ENCODE measurements at places on chromosomes 4 and X. TPM values are rescaled to one million over a fixed set of nuclear protein-coding genes. Genes with fewer than 3 reads are reported as not detected.

DNA sequence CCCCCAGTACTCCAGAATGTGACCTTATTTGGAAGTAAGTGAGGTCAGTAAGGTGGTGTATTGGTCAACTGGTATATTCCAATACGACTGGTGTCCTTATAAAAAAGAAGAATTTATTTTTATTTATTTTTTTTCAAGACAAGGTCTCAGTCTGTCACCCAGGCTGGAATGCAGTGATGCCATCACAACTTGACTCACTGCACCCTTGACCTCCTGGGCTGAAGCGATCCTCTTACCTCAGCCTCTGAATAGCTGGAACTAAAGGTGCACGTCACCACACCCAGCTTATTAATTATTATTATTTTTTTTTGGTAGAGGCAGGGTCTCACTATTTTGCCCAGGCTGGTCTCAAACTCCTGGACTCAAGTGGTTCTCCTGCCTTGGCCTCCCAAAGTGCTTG lies 115.1 kb upstream of the PITX2 start:
- H3K27me3 ChIP-seq: no peaks in the 10 kb centered on the region
- no peaks in the 10 kb centered on the region for H3K4me1 ChIP-seq
- DNase-seq: no peak
- no peak overlapping the region for H3K4me3 ChIP-seq
- H3K27ac ChIP-seq: no peak overlapping the region

DNA sequence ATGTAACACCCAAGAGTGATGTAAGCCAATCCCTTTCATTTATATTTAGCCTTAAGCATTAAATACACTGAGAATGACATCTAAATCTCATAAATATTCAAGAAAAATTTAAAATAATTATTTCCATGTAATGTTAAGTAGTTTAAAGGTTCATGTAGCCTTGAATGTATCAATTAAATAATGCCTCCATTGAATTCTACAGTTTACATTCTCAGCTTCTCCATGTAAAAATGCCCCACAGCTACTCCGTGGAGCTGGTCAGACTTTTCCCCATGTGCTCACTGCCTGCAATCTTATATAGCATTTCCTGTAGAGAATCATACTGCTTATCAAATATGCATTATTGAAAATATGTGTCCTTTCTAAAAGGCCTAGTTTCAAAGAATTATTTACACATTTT lies 25.4 kb downstream of the AP1S2 start:
- H3K36me3 ChIP-seq: 0 out of 3 replicates have a peak, but pooled peaks cover 8% of the 10 kb centered on the region
- no peak overlapping the region for H3K4me3 ChIP-seq
- DNase-seq: no peak
- no peaks in the 10 kb centered on the region for H3K4me1 ChIP-seq
- no peaks in the 10 kb centered on the region for H3K27me3 ChIP-seq

- peaks cover 79% of the 10 kb centered on the region for H3K36me3 ChIP-seq
- H3K4me3 ChIP-seq: no peak overlapping the region
- no peaks in the 10 kb centered on the region for H3K4me1 ChIP-seq
- H3K27ac ChIP-seq: no peak overlapping the region
These were observed 24.7 kb downstream of the OFD1 start for GRCh38 chrX:13759152-13759718.

- DNase-seq: no peak
- no peak overlapping the region for H3K4me3 ChIP-seq
- H3K4me1 ChIP-seq: no peaks in the 10 kb centered on the region
- no peaks in the 10 kb centered on the region for H3K36me3 ChIP-seq
- H3K27me3 ChIP-seq: no peaks in the 10 kb centered on the region
- H3K27ac ChIP-seq: no peak overlapping the region
These were observed 50.3 kb downstream of the GASK1B start for GRCh38 chr4:158122501-158122900.

GRCh38 chr4:85358831-85359230 lies 116.1 kb upstream of the ARHGAP24 start:
- no peak overlapping the region for H3K4me3 ChIP-seq
- DNase-seq: no peak
- no peaks in the 10 kb centered on the region for H3K36me3 ChIP-seq

DNA sequence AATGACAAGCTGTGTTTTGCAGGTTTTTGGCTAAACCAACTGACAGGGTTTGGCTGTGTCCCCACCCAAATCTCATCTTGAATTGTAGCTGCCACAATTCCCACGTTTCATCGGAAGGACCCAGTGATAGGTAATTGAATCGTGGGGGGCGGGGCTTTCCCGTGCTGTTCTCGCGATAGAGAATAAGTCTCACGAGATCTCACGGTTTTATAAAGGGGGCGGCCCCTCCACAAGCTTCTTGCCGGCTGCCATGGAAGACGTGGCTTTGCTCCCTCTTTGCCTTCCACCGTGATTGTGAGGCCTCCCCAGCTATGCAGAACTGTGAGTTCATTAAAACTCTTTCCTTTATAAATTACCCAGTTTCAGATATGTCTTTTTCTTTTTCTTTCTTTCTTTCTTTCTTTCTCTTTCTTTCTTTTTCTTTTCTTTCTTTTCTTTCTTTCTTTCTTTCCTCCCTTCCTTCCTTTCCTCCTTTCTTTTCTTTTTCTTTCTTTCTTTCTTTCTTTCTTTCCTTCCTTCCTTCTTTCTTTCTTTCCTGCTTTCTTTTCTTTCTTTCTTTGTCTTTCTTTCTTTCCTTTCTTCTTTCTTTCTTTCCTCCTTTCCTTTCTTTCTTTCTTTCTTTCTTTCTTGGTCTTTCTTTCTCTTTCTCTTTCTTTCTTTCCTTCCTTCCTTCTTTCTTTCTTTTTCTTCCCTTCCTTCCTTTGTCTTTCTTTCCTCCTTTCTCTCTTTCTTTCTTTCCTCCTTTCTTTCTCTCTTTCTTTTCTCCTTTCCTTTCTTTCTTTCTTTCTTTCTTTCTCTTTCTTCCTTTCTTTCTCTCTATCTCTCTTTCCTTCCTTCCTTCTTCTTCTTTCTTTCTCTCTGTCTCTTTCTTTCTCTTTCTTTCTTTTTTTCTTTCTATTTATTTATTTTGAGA lies 54.8 kb downstream of the SHOX start:
- H3K36me3 ChIP-seq: no peaks in the 10 kb centered on the region
- no peaks in the 10 kb centered on the region for H3K4me1 ChIP-seq
- no peak overlapping the region for H3K4me3 ChIP-seq

DNA sequence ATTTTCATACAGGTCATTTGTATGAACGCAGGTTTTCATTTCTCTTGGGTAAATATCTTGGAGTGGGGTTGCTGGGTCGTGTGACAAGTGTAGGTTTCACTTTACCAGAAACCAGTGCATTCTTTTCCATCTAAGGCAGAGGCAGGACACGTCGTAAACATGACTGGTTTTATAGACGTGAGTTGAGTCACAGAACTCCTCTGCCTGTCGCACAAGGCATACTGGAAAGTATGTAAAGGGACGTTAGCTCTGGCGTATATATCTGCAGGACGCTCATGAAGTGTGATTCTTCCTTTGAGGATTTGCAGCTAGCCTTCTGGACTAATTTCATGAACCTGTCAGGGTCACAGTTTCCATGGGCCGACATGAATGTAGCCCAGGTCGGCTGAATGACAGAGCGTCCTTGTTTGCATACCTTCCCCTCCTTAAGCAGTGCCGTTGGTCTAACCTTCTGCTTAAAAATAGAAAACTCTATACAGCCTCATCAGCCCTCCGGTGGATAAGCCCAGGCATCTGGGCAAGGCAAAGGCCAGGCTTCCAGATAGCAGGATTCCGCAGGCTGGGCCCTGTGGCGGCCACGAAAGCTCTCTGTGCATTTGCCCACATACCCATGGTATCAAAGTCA lies 106.0 kb downstream of the GPR143 start:
- H3K27me3 ChIP-seq: no peaks in the 10 kb centered on the region
- DNase-seq: no peak
- no peaks in the 10 kb centered on the region for H3K4me1 ChIP-seq
- no peak overlapping the region for H3K27ac ChIP-seq
- no peak overlapping the region for H3K4me3 ChIP-seq

DNA sequence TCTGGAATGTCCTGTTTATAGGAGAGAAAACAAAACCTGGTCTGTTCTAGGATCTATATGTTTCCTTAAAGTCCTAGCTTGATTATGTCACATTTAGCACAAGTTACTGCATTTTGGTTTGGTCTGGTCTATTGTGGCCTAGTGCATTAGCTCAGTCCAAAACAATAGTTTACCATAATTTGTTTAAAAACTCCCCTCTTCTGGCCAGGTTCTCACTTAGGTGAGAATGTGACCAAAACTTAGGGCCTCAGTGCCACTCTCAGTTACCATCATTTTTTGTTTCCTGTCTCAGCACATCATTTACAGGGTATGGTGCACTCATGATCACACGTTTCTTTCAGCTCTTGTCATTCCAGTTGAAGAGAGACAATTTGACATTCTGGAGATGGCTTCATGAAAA lies 378.5 kb downstream of the KLHL4 start:
- H3K36me3 ChIP-seq: no peaks in the 10 kb centered on the region
- no peak for DNase-seq
- H3K4me3 ChIP-seq: no peak overlapping the region
- no peak overlapping the region for H3K27ac ChIP-seq
- no peaks in the 10 kb centered on the region for H3K27me3 ChIP-seq
- H3K4me1 ChIP-seq: no peaks in the 10 kb centered on the region

- H3K36me3 ChIP-seq: peaks cover 3% of the 10 kb centered on the region
- H3K4me3 ChIP-seq: no peak overlapping the region
- DNase-seq: no peak
- no peaks in the 10 kb centered on the region for H3K27me3 ChIP-seq
- H3K4me1 ChIP-seq: no peaks in the 10 kb centered on the region
These were observed 619 bp upstream of the MPC1L start for GRCh38 chrX:40622479-40623138.

GRCh38 chr4:2743518-2744445 lies 12.4 kb downstream of the TNIP2 start:
- peaks cover 66% of the 10 kb centered on the region for H3K36me3 ChIP-seq
- no peaks in the 10 kb centered on the region for H3K27me3 ChIP-seq
- H3K4me1 ChIP-seq: peaks cover 14% of the 10 kb centered on the region
- H3K4me3 ChIP-seq: no peak overlapping the region

DNA sequence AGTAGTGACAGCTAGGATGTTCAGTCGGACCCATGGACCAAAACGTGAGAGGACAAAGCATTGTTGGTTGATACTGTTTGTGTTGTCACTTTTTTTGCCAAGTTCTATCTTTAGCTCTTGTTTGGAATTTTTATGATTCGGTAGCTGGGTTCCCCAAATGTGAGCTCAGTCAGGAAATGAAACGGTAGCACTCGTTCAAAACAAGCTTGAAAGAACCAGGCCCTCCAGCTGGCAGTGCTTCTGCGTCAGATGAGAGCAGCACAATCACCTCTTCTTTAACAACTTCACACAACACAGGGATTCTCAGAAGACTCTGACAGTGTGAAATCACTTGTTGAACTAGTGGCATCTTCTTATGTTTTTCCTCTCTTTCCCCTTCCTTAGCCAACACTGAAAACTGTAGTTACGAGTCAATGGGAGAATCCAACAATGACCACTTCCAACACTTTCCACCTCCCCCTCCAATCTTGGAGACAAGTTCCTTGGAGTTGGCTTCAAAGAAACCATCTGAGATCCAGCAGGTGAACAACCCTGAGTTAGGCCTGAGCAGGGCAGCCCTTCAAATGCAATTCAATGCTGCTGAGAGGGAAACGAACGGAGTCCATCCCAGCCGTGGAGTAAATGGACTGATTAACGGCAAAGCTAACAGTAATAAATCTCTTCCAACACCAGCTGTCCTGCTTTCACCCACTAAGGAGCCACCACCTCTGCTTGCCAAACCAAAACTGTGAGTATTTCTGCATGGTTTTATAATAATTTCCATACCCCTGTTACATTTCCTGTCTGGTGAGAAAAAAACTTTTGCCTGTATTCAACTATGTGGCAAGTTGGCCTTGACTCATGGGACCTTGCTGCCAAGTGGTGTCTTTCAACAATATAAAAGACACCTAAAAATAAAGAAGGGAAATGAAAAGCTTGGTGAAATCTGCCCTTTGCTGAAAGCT lies 214.6 kb downstream of the PALLD start:
- no peak overlapping the region for H3K4me3 ChIP-seq
- no peak for DNase-seq
- no peaks in the 10 kb centered on the region for H3K4me1 ChIP-seq

GRCh38 chrX:14913241-14913640 lies 40.0 kb downstream of the MOSPD2 start:
- no peak overlapping the region for H3K27ac ChIP-seq
- H3K4me3 ChIP-seq: no peak overlapping the region
- no peak for DNase-seq
- peaks cover 41% of the 10 kb centered on the region for H3K36me3 ChIP-seq
- no peaks in the 10 kb centered on the region for H3K27me3 ChIP-seq
- no peaks in the 10 kb centered on the region for H3K4me1 ChIP-seq

DNA sequence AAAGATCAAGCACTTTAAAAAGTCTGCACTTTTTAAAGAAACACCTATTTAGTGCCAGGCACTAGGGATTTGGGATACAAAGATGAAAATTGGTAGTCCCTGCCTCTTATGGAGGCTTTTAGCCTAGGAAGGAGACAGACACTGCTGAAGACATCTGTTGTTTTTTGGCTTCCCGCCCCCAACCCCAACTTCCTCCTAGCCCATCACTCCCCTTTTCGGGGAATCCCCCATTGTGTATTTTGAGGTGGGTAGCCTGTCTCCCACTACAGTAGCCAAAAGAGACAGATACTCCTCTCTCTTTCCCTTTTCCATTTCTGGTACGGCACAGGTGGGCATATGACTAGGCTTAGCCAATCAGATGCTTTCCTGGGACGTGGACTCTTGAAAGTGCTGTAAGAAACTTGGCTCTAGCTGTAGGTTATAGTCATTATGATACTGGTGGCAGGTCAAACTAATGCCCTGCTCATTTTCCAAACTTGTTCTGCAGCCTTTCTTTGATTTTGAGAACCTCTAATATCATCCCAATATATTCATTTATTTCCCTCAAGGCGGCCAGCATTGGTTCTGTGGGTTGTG lies 194.6 kb upstream of the RBPJ start:
- no peak for DNase-seq
- peaks cover 4% of the 10 kb centered on the region for H3K27me3 ChIP-seq
- no peaks in the 10 kb centered on the region for H3K36me3 ChIP-seq

- H3K36me3 ChIP-seq: peaks cover 28% of the 10 kb centered on the region
- DNase-seq: peak; percentile 75
- no peaks in the 10 kb centered on the region for H3K27me3 ChIP-seq
- peak overlapping the region; percentile 83 for H3K4me3 ChIP-seq
- peaks cover 34% of the 10 kb centered on the region for H3K4me1 ChIP-seq
- peak overlapping the region; percentile 65 for H3K27ac ChIP-seq
These were observed 2.1 kb downstream of the LEF1 start for GRCh38 chr4:108166441-108167315.

DNA sequence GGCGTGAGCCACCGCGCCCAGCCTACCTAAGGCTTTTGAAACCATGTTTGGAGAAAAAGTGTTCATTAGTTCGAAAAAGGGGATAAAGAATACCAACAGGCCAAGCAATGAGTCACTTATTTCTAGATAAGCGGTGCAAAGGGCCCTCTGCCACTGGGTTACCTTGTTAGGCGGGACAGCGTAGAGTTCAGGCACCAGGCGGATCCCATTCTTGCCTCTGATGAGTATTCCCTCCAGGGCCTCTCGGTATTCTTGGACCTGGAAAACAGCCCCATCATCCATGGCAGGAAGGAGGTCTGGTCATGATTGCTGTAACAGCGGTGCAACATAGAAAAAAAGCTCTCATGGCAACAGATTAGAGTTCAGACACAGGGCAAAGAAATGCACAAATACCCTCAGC lies 48.0 kb downstream of the PHKA2 start:
- no peak for DNase-seq
- no peaks in the 10 kb centered on the region for H3K27me3 ChIP-seq
- no peak overlapping the region for H3K4me3 ChIP-seq
- peaks cover 47% of the 10 kb centered on the region for H3K36me3 ChIP-seq

Gene RPS6KA6
- 0.11 TPM for total RNA-seq

Gene NAAA
- 5.4 TPM for total RNA-seq

Gene NDNF
- total RNA-seq: not detected

Gene KLB
- not detected for total RNA-seq

Gene MANBA
- total RNA-seq: 7.7 TPM

Gene ARHGAP10
- 0.16 TPM for total RNA-seq

Gene NDST4
- not detected for total RNA-seq

Gene LRCH2
- 2.6 TPM for total RNA-seq

Gene TMSB15C
- total RNA-seq: not detected

Gene ANKRD37
- 8.3 TPM for total RNA-seq

Gene RHOXF2
- 120 TPM for total RNA-seq

Gene GRSF1
- 83.5 TPM for total RNA-seq

All from K562 (cell line).